ENCODE measurements at places on chromosomes 16 and 17.

DNA sequence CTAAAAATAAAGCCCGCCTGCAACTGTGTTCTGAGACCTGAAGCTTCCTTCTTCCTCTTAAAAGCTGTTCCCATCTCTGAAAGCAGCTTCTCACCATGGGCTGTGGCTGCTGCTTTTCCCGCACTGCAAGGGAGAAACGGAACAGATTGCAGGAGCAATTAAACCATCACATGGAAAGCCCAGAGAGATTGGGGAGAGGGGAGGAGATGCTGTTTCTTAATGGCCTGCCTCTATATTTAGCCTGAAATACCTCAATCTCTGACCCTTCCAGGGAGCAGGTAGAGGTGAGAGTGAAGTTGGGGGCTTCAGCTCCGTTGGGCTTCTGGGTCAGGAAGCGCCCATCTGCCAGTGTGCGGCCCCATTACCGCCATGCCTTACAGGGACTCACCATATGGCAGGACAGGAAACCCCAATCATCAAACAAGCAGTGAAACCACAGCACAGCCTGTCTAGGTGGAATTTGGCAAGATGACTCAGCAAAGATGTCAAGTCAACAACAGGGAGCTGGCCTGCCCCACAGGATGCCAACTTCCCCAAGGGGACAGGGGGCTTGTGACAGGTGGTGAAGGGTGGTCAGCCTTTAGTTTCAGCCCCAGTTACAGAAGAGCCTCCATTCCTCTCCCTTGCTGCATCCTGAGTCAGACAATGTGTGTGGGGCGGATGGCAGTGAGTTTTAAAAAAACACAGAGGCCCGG lies 286.6 kb upstream of the CCL2 start:
- no peak for DNase-seq

DNA sequence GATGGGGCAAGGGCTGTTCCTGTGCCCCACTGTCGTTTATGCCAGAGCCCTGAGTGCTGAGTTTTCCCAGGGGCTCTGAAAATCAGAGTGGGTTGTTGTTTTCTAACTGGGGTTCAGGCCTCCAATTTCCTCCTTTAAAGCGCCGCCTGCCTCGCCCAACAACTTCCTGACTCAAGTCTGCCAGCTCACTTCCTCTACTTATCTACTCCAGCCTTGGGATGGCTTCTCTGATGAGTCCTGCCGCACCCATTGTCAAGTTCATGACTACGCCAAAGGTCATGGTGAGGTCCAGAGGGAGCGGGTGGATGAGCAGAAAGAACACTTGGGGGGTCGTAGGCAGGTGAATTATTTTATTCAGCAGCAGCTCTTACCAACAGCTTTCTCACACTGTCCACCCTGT lies 104.7 kb downstream of the UTP18 start:
- no peak for DNase-seq

DNA sequence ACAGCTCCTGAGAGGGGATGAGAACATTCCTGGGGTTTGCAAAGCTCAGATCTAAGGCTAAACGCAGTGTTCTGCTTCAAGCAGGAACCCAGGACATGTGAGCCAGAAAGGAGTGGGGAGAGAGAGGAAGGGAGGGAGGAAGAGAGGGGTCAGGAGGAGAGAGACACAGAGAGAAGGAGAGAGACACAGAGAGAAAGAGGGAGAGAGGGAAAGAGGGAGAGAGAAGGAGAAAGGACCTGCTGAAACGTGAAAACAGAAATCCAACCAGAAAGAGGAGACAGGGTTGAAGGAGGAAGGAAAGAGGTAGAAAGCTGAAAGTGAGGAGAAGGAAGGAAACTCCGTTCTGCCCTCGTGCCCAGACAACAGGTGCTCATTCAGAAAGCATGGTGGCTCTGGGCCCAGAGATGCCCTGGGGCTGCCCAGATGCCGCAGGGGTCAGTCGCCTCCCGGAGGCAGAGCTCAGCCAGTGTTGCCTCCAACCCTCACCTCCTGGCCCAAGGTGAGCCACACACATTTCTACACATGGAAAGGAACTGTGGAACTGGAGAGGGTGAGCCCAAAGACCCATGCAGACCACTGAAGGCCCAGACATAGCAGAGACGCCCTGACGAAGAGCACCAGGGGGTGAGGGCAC lies 49.0 kb upstream of the ENPP7 start:
- DNase-seq = no peak

- DNase-seq = no peak
These were observed 2.0 kb downstream of the SOCS3 start for GRCh38 chr17:78357672-78358537.

GRCh38 chr17:36722903-36723263 lies 121.5 kb downstream of the MRM1 start:
- DNase-seq = no peak

DNA sequence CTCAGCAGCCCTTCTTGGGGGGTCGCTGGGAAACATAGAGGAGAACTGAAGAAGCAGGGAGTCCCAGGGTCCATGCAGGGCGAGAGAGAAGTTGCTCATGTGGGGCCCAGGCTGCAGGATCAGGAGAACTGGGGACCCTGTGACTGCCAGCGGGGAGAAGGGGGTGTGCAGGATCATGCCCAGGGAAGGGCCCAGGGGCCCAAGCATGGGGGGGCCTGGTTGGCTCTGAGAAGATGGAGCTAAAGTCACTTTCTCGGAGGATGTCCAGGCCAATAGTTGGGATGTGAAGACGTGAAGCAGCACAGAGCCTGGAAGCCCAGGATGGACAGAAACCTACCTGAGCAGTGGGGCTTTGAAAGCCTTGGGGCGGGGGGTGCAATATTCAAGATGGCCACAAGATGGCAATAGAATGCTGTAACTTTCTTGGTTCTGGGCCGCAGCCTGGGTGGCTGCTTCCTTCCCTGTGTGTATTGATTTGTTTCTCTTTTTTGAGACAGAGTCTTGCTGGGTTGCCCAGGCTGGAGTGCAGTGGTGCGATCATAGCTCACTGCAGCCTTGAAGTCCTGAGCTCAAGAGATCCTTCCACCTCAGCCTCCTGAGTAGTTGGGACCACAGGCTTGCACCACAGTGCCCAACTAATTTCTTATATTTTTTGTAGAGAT lies 3.4 kb downstream of the STH start:
- peak; percentile 5 for DNase-seq

- no peak for DNase-seq
These were observed 254.5 kb upstream of the CACNG5 start for GRCh38 chr17:66580184-66580955.

GRCh38 chr16:86577314-86577971 lies 906 bp upstream of the FOXL1 start:
- no peak for DNase-seq

GRCh38 chr17:68595986-68596385 lies 5.2 kb downstream of the FAM20A start:
- DNase-seq = no peak

GRCh38 chr16:48432136-48432535 lies 46.9 kb upstream of the SIAH1 start:
- DNase-seq = no peak

DNA sequence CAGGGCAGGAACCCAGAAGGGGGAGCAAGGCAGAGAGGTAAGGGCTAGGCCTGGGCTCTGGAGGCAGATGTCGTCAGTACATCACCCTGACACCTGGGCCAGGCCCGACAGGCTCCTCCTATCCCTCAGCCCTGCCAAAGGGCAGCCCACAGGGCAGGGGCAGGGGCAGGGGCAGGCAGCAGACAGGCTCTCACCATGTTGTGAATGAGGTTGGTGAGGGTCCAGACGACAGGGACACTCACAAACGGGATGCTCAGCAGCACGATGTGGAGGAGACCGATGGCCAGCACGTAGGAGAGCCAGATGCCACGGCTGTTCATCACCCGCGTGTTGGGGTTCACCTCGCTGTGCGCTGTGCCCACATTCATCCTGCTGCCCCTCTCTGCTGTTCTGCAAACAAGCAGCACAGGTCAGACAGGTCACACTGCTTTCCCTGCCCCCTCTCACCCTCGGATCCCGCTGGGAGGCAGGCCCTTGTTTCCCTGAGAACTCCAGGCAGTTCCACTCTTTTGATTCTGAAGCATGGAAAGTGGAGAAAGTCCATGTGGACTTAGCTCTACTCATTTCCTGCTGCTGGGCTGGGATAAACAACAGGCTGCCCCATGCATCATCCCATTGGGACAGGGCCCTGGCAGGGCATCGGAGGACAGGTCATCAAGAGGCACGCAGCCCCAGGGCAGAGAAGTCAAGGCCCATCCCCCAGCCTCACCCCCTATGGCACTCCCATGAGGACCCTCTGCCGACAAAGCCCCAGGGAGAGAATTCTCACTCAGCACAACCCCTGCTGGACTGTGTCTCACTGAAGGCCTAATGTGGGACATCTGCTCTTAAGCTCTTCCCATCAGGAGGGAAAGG lies 3.3 kb downstream of the ORMDL3 start:
- DNase-seq = no peak

DNA sequence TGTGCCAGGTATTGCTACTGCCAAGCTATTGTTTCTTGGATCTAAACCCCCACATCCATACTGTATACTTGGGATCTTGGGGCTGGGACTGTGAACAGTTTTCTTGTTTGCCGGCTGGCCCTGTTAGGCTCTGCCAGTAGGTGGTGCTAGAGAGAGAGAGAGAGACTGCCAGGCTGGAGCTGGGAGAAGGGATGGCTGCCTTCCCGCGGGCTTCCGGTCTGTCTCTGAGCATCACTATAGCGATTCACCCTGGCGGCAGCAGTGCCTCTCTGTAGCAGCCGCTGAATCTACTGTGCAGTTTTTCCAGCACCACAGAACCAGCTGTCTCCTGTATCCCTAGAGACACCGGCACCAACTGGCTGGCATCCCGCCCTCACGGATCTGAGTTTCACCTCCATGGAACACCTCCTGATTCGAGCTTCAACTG lies 201.2 kb downstream of the UTP18 start:
- no peak for DNase-seq

DNA sequence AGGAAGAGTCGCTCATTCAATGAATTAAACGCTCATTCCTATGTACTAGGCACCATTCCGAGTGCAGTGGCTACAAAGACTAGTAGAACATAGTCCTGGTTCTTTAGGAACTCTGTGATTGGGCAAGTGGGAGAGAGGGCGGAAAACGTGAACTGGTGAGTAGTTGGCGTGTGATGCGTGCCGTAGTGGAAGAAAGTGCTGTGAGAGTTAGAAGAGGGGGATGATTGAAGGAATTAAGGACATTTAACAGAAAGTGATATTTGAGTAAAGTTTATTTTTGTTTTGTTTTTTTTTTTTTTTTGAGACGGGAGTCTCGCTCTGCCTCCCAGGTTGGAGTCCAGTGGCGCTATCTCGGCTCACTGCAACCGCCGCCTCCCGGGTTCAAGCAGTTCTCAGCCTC lies 7.9 kb upstream of the SLFN14 start:
- no peak for DNase-seq

DNA sequence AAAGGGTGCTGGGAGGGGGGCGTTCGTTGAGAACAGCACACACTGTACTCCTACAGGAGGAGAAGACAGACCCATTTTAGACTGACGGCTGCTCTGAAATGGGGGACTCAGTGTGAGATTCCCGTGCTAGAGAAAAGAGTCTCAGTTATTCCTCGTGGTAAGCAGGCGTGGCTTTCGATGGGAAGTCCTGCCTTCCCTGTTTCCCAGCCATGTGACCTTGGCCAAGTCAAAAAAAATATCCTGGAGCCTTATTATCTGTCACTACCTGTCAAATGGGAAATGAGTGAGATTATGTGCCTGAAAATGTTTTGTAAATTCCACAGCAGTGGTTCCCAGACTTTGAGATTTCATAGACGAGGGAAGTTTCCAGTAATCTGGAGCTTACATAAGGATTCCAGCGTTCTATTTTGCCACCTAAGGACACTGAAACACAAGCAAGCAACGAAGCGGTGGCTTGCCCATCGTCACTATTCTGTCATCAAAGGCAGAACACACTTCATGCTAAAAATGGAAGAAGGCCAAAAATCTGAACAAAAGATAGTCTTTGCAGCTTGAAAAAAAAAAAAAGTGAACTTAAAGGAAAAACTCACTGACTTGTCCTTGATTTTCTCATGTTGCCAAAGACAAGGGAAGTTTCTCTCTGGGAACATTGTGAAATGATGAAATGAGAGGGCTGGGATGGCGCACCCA lies 253.4 kb upstream of the RPL38 start:
- DNase-seq = no peak

DNA sequence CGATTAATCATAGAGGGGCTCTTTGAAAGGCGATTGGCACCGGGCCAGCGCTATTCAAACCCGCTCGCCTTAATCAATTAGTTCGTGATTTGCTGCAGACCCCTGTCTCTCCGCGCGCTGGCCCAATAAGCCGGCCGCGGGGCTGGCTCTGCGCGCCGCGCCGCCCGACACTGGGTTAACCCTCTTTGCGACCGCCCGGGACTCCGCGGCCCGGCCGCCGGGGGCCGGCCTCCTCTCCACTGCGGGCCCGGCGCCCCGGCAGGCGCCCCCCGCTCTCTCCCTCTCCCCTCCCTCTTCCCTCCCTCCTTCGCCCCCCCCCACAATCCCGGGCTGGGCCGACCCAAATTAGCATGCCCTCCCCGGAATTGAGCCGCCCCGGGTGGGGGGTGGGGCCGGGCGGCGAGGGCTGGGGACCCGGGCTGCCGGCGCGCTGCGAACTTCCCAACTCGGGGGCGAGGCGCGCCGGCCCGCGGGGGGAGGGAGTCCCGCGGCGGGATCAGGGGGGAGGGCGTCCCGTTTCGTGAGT lies 428 bp upstream of the SALL1 start:
- DNase-seq = peak; percentile 60

DNA sequence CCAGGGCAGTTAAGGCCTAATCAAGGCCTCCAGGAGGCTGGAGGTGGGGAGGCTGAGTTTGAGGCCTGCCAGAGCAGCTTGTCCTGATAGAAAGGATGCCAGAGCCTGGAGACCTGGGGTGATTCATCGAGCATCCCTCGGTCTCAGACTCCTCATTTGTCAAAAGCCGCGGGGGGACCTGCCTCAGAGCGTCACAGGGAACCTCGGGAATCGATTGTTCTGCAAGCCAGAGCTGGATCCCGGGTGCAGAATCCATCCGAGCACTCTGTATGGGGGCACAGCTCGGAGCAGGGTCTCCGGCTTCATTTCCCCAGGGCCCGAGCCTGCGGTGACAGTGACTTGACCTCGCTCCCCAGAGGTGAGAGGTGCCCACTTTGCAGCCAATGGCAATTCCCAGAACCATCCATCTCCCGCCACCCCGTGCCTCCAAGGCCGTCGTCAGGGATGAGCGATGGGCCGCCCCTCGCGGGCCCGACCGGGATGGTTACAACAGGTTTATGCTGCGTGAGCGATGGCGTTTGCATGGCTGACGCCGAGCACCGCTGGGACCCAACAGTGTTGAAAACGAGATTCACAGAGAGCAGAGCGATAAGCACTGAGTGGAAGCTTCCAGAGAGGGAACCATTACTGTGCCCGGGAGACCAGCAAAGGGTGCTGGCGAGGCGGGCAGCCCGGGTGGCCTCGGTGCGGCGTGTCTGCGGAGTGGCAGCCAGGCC lies 117.1 kb upstream of the GSE1 start:
- no peak for DNase-seq

- DNase-seq = no peak
These were observed 143.7 kb downstream of the ZNF18 start for GRCh38 chr17:11853321-11854151.

GRCh38 chr17:66533572-66533971 lies 231.2 kb downstream of the PRKCA start:
- DNase-seq = peak; percentile 79
